ENCODE measurements at places on chromosomes 3 and 15.

- DNase-seq, result peak; percentile 90
Measured at GRCh38 chr3:127803619-127804018, 18.7 kb downstream of the MGLL start.

DNA sequence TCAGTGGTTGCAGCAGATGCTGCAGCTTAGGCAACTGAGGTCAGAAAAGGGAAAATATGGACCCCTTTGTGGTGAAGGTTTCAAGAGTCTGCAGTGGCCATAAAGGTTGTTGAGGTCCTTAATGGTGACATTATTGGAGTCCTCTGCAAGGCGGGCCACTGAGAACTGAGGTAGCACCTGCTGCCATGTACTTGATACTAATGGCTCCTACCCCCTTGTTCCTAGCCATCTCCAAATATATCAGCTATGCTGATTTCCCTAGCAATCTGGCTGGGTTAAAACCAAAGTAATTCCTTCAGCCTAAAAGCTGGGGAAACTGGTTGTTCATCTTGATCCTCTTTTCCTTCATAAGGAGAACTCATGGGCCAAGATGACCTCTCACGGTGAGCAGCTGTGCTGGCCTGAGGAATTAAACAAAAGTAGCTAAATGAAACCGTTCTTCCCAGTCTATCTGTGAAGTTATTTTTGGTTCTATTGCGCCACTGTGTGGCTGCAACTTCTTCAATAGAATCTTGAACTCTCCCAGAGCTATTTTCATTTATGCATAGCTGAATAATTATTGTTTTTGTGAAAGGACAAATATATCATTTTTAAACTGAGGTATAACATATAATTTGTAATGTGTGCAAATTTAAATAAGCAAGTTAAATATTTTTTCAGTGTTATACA, 76.1 kb upstream of the PLSCR4 start:
- no peak for DNase-seq

GRCh38 chr3:100041328-100041749, 73.0 kb downstream of the FILIP1L start:
- no peak for DNase-seq

DNA sequence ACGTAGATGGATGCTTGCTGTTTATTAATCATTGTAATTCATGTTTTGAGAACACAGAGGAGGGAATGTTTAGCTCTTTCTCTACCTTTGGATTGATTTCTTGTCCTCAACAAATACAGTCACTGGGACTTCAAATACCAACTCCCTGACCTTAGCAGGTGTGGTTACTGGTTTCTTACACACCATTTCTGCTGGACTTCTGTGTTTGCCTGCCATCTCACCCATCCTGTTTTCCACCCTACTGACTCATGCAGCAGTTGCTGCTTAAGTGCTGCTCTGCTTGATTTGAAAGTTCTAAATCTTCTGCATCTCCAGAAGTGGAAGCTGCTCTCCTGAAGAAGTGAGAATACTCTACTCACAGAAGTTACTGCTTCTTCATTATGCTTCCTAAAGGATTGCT, 170.3 kb downstream of the ZPLD1 start:
- peak; percentile 41 for DNase-seq
